ENCODE measurements at places on chromosomes 7 and 10.
A peak's percentile ranks its signal among the peaks of the same experiment; 100 is the strongest.

GRCh38 chr7:7210475-7211237, 28.3 kb downstream of the C1GALT1 start:
- no peak for DNase-seq

GRCh38 chr7:140316165-140316661, 82.1 kb downstream of the SLC37A3 start:
- DNase-seq = peak; percentile 90

- DNase-seq = peak; percentile 71
Observed at GRCh38 chr10:6729071-6729774, 149.1 kb upstream of the PRKCQ start.

DNA sequence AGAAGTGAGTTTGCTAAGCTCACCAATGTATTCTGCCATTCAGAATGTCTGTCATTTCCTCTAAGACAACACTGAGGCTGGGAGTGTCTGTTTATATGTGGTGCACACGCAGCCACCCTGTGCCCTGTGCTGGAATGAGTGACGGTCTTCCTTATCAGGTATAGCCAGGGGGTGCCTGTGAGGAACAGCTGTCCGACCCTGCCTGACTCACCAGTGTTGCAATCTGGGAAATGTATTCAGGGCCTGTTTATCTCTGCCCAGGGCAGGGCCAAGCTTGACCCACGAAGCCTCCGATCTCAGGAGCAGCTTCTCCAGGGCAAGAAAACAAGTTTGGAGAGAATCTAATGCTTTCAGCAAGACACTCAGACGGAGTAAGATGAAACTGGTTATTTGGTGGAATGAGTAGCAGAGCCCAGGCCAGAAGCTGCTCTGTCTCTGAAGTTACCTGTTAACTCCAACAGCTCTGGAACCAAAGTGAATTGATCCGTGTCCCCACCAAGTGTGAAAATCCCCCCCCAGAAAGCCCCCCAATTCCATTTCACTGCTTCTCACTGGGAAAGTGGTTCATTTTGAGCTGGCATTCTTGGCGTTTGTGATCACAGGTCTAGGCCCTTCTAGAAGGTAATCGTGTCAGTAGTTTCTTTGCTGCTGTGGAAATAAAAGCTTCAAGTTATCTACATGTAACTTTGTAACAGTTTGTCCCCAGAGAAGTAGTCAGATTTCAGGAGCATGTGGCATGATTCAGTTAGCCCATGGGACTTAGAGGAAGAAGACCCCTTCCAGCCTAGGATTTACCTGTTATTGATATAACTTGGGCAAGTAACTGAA, 6.1 kb upstream of the UBE2H start:
- peak; percentile 52 for DNase-seq

- no peak for DNase-seq
Observed at GRCh38 chr7:71584256-71584655, 452.3 kb downstream of the GALNT17 start.

- DNase-seq = peak; percentile 16
Observed at GRCh38 chr7:121041516-121042148, 53.1 kb downstream of the CPED1 start.

DNA sequence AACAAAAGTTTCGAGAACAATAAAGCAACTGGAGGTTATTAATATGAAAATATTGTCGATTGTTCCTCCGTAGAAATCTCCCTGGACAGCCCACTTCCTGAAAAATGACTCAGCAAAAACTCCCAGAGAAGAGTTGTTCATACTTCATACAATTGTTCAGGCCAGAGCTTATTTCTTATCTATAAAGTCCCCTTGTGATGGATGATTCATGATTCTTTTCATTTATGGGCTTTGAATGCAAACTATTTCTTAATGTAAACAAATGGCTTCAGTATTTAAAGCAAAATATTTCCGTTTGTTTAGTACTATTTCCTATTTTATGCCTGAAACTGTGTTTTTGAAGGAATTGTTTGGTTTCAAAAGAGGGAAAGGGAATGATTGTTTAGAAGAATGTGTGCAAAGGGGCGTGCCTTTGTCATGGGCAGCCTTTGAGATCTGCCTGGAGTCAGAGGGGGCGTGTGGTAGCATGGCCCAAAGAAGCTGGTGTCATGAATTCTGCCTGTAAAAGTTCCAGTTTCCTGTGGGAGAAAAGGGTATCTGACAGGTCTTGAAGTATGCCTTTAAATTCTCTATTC, 26.2 kb upstream of the EXOC6 start:
- peak; percentile 32 for DNase-seq

DNA sequence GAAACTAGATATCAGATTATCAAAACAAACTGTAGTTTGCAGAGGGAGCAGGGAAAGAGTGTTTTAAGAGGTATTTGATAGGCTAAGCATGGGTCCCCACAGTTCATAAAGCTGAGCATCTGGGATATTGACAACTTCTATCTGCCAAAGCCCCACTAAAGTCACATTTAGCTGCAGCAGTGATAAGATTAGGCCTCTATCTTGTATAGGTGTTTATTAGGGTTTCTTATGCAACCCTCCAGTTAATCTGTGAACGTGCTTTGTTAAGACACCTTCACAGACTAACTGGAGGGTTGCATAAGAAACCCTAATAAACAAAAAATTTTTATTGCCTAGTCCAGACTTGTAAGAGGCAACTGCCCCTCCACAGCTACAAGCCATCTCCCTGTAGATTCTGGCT, 78.0 kb downstream of the CYP51A1 start:
- no peak for DNase-seq

DNA sequence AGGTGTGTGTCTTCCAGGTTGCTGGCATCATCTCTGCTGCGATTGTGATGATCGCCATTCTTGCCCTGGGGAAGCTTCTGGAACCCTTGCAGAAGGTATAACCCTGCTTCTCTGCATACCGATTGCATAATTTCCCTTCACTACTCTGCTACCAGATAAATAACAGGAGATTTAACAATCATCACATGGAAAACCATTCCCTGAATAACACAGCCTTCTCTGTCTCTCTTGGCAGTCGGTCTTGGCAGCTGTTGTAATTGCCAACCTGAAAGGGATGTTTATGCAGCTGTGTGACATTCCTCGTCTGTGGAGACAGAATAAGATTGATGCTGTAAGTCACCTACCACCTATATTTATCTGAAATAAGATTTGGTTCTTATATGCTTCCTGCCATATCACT, 33.8 kb downstream of the SLC26A4 start:
- peak; percentile 16 for DNase-seq

DNA sequence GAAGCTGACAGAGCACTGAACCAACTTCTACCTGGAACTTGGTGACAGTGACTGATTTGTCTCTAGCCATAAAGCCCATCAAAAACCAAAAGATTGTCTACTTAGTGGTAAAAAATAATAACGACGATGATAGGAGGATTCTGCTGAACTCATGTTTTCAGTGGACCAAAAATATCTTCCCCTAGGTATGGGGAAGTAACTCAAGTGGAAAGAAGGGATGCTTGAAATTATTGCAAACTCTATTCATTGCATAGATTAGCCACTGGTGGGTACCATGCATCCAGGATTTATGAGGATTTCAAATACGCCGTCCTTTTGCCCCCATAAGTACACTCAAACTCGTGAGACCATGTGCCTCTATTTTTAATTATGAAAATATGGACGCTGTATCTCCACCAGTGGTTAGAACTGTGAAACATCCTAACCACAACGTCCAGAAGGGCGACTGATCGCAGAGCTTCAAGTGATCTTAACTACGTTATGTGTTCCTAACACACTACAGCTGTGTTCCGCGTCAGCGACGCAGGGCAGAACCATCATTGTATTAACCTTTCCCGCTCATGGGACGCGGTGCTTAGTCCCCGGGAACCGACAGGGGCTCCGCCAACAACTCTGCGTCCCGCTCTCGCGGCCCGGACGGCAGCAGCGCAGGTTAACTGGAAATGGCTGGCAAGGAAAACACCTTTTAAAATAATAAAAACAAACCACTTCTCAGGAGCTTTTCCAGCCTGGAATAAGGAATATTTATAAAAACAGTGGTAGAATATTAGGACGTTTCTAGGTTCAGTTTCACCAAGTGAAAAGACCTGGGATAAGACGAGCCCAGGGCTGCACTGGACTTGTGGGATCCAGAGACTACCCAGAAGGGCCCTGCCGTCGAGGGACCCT, 776 bp downstream of the PEX1 start:
- peak; percentile 64 for DNase-seq

- DNase-seq = no peak
Observed at GRCh38 chr10:16242446-16242845, 194.4 kb upstream of the PTER start.

DNA sequence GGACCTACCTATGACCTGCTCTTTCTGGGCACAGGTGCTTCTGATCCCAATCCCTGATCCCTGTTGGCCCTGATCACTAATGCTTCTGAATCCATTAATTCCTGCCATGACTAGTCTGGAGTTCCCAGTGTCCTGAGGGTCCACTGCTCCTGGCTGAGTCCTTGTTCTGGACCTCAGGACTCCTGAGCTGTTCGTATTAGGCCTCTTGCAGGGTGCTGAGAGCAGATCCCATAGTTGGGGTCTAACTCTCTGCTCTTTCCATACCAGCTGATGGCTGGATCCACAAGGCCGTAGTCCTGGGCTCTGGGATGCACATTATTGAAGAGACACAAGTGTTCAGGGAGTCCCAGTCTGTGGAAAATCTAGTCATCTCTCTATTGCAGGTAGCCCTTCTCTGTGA, 7.0 kb downstream of the MRPL43 start:
- DNase-seq = no peak

- DNase-seq = no peak
Observed at GRCh38 chr10:62589689-62590088, 214.8 kb upstream of the ADO start.

DNA sequence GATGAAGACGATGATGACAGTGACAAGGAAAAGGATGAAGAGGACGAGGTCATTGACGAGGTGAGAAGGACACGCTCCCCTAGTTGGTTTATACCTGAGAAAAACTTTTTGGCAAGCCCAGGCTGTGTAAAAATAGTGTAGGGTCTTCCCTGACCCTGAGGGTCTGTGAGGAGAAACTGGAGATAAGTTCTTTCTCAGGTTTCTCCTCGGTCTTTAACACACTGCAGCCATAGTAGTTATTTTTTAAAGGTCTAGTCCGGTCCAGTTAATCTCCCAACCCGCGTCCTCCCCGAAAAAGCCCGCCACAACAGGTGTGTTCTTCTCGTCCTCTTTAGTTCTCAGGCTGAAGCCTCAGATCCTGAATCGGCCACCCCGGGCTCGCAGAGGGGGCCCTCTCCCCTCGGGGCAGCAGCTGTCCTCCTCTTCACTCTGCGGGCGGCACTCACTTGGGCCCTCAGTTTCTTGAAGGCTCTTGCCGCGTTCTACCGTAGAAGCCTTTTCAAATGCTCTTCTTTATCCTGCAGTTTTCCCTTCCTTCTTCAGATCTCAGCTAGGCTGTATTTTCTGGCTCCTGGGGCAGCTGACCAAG, 411 bp downstream of the BCCIP start:
- DNase-seq = peak; percentile 20

GRCh38 chr7:7519056-7519455, 16.6 kb downstream of the COL28A1 start:
- no peak for DNase-seq

GRCh38 chr10:18204039-18204835, 64.0 kb downstream of the CACNB2 start:
- DNase-seq = no peak

- DNase-seq = no peak
Observed at GRCh38 chr10:126277181-126277580, 111.1 kb downstream of the ADAM12 start.

DNA sequence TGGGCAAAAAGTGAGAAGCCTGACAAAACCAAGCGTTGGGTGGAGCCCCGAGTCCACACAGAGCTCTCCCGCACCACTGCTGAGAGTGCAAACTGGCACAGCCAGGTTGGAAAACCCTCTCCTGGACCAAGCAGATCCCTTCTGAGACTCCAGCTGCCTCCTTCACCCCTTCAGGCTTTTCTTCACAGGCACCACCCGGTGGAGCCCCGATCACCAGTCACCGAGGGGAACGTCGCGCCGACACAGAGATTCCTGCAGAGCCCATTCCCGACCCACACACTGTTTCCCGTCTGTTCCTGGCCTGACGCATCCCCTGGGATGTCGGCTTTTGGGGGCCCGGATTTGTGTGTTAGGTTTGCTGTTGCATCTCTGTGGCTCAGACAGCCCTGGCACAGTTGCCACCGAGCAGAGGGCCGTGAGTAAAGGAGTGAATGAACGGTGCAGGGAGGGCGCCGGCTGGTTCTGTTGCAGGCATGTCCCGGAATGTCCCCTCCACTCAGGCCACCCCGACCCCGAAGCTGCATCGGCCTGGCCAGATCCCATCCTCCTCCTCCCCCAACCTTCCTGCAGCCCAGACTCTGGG, 51.0 kb upstream of the INPP5A start:
- no peak for DNase-seq

DNA sequence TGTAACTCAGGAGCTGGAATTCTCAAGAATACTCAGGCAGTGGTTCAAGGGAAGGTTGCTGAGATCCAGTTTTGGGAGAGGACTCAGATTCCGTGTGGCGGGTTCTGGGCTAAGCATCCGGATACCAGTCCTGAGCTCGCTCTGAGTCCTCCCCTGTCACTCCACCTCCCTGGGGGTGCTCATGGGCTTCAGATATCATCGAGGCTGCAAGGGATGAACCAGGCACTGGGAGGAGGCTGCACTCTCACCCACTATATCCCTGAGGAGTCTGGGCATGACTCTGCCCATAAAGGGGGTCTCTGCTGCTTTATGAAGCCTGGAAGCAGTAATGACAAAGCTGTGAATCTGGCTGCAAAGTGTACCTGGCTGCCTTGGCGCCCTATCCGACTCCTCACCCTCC, 188.5 kb downstream of the TNS3 start:
- DNase-seq = no peak

- DNase-seq = peak; percentile 85
Observed at GRCh38 chr7:30800785-30801252, 29.6 kb downstream of the MINDY4 start.

DNA sequence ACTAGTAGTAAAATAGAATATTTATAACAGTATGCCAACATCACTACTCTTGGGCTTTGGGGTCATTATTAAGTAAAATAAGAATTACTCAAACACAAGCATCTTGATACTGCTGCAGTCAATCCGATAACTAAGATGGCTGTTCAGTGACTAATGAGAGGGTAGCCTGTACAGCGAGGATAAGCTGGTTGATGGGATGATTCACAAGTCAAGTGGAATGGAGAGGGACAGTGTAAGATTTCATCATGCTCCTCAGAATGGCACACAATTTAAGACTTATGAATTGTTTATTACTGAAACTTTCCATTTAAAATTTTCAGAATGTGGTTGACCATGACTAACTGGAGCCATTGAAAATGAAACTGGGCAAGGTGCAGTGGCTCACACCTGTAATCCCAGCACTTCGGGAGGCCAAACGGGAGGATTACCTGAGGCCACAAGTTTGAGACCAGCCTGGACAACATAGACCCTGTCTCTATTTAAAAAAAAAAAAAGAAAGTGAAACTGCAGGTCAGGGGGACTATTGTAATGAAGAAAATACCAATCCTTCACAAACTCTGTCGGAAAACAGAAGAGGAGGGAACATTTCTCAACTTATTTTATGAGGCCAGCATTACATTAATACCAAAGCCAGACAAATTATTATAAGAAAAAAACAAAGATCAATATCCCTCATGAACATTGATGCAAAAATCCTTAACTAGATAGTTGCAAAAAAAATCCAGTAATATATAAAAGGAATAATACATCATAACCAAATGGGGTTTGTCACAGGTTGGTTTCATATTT, 11.2 kb downstream of the AVL9 start:
- DNase-seq = peak; percentile 77

- DNase-seq = peak; percentile 95
Observed at GRCh38 chr7:1458683-1459511, at the start of gene MICALL2. Gene MICALL2 (minus strand): TSS chr7:1459470. CDS start chr7:1459326, 144 bp downstream.

Data from GM03348 (cell line).